Mesenteric fat pad (tissue), 1 donor: ENCODE measurements at places on chromosomes 13 and 19.

DNA sequence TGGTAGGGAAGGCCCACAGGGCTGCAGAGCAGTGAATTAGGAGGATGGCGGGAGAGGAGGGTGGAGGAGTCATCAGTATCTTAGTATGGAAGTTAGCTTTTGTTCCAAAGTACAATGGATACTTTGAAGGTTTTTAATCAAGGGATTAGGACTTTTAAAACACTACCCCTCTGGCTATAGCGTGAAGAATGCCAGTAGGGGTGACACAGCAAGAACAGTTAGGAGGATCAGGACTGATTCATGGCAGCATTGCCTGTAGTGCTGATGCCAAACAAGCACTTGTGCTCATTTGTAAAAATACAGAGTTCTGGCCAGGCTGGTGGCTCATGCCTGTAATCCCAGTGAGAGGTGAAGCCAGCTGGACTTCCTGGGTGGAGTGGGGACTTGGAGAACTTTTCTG lies 46.2 kb downstream of the SKA3 start:
- no peak for DNase-seq

- no peak for DNase-seq
Observed at GRCh38 chr19:39160523-39160861, 34.9 kb downstream of the PAK4 start.

DNA sequence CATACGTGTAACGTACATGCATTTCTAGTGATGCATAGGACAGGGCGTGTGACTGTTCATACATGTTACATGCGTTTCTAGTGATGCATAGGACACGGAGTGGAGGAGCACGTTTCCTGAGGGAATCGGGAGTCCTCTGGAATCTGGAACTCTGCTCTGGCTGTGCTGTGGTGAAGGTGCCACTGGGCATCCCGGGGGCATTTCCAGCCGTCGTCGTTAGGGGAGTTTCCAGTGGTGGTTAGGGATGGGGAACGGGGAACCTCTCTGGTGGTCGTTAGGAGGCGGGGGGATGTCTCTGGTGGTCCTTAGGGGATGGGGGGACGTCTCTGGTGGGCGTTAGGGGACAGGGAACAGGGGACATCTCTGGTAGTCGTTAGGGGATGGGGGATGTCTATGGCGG lies 209.6 kb upstream of the SOX1 start:
- DNase-seq, result no peak

GRCh38 chr19:12778017-12778904 lies 2.9 kb upstream of the HOOK2 start:
- peak; percentile 91 for DNase-seq
